Suppressor macrophage treated with lipopolysaccharide for 4 hours (primary cell): ENCODE measurements at places on chromosomes 5 and 9.

DNA sequence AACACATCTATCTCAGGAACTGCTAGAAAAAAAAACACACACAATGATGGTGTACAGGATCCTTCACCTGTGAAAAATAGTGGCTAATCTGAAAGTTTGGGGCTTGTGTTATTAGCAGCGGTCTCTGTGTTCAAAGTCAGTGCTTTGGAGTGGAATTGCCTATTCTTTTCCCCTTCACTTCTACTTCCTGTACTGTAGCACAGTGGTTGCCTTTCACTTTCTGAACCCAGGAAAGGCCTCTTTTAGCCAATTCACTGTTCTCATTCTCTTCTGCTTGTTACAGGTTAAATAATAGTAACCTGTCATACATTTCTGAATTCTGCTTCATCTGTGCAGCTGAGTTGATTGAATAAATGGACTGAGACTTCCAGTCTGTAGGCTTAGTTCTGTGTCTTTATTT, 161.3 kb upstream of the RGS7BP start:
- no peak for DNase-seq

- no peak for DNase-seq
These were observed 67.5 kb upstream of the PIK3R1 start for GRCh38 chr5:68148096-68148495.

GRCh38 chr5:171336521-171337209, 27.6 kb downstream of the TLX3 start:
- DNase-seq: peak; percentile 56

- no peak for DNase-seq
These were observed 91.6 kb downstream of the ANKH start for GRCh38 chr5:14779975-14780374.

DNA sequence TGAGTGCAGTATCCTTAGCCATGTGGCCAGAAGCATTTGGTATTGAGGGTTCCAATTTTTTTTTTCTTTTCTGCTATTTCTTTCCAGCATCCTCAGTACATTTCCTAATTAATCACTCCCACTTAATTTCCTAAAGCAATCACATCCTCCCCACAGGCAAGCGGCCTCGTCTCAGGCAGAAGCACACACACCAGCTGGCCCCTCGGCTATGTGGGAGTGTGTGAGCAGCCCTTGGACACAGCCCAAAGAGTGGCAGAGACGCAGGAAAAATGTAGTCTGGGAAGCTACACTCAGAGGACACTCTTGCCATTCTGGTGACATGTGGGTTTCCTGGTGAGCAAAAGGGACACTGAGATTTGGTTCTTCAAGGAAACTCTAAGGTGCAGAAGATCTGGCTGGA, 20.7 kb downstream of the SLIT3 start:
- no peak for DNase-seq
